ENCODE measurements at places on chromosomes 7 and 10. TPM values are rescaled to one million over a fixed set of nuclear protein-coding genes. Genes with fewer than 3 reads are reported as not detected.

The CALCR gene
- total RNA-seq, result 0.07 TPM

The NUTM2E gene
- 1.6 TPM for total RNA-seq

The EGR2 gene
- total RNA-seq, result 14.2 TPM

The SH2D4B gene
- total RNA-seq, result 0.09 TPM

DNA sequence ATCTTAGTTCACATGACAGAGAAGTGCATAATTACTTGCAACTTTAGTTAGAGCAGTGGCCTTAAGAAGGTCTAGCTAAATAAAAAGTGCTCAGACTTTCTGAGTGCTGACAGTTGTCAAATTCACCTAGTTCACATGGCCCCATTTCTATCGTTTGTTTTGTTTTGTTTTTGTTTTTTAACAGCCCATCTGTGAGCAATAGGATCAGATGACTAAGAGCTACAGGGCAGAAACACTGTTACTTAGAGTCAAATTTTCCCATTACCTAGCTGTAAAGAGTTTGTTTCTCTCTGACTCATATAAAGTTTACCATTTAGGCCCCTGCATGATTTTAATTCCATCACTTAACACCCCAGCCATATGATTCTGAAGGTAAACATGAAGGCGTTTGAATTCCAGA is 18.8 kb downstream of the CAV1 start:
- H3K4me3 ChIP-seq, result no peak overlapping the region
- H3K27me3 ChIP-seq, result no peaks in the 10 kb centered on the region
- H3K4me1 ChIP-seq, result peaks cover 5% of the 10 kb centered on the region
- no peaks in the 10 kb centered on the region for H3K36me3 ChIP-seq
- no peak overlapping the region for H3K27ac ChIP-seq

- H3K27me3 ChIP-seq, result no peaks in the 10 kb centered on the region
- H3K4me3 ChIP-seq, result no peak overlapping the region
- no peak for DNase-seq
- no peaks in the 10 kb centered on the region for H3K4me1 ChIP-seq
- no peaks in the 10 kb centered on the region for H3K36me3 ChIP-seq
- H3K27ac ChIP-seq, result no peak overlapping the region
Measured at GRCh38 chr10:60009710-60010383, 103.5 kb upstream of the CCDC6 start.

DNA sequence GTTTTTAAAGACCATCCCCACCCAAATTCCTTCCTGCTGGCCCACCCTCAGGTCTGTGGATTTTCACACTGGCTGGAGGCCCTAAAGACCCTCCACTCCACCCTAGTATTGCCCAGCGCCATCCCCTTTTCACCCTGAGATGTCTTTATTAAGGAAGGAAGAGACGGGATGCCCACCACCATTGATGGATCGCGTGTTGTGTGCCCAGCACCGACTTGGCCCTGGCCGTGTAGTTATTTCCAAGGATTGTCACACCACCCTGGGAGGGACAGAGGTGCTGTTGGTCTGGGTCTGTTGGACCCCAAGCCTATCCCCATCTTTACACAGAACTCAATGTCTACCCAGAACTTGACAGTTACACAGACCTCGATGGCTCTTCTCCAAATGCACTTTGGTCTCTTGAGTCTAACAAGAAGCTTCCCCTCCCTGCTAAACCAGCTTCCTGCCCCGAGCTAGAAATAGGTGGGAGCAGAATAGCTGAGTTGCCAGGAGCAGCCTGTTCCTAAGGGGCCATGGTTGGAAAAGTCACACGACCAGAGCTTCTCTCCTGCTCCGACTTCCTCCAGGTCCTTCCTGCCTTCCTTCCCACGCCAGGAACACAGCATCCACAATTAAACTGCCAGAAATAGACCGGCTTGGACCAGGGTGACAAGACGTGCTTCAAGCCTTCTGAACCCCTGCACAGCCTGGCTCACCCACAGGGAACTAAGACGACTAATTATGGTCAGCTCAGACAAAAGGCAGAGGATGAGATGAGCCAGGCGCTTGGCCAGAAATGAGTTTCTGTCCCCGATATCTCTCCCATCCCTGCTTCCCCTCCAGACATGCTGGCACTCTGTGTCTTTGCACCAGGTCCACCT is 139.5 kb upstream of the CHST15 start:
- H3K36me3 ChIP-seq, result peaks cover 7% of the 10 kb centered on the region
- H3K4me1 ChIP-seq, result no peaks in the 10 kb centered on the region
- no peak overlapping the region for H3K4me3 ChIP-seq
- no peaks in the 10 kb centered on the region for H3K27me3 ChIP-seq
- no peak overlapping the region for H3K27ac ChIP-seq

DNA sequence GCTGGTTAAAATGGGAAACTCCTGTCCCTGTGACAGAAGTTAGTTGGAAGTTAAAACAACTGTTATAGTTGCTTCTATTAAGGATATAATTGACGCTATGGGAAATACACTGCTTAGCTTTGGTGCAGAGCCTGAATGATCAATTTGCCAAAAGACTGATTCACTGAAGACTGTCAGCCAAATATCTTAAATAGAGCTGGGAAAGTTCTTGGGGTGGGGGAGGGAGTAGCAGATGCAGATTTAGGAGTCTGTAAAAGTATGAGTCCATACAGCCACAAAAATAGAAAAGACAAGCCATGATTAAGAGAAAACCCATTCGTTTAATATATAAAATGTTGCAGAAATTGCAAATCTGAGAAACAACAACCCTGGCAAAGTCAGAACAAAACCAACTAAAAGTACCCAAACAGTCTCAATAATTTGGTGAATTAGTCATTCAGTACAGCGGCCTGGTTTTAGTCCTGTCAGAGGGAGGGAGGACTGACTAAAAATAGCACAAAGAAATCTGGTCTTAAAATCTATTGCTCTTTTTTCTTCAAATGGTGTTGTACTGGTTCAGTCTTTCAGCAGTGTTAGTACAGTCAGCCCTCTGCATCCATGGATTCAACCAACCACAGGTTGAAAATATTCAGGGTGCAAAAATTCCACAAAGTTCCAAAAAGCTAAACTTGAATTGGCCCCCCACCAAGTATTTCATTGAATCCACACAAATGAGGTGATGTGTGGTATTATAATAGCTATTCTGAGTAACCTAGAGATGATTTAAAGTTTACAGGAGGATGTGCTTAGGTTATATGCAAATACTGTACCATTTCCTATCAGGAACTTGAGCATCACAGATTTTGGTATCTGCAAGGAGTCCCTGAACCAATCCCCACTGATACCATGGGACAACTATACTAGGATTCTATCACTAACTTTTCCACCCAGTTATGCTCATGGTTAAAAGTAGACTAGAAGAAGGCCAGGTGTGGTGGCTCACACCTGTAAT is 30.0 kb downstream of the STK17A start:
- H3K36me3 ChIP-seq, result peaks cover 12% of the 10 kb centered on the region
- H3K27me3 ChIP-seq, result no peaks in the 10 kb centered on the region
- no peak overlapping the region for H3K27ac ChIP-seq
- peaks cover 9% of the 10 kb centered on the region for H3K4me1 ChIP-seq

DNA sequence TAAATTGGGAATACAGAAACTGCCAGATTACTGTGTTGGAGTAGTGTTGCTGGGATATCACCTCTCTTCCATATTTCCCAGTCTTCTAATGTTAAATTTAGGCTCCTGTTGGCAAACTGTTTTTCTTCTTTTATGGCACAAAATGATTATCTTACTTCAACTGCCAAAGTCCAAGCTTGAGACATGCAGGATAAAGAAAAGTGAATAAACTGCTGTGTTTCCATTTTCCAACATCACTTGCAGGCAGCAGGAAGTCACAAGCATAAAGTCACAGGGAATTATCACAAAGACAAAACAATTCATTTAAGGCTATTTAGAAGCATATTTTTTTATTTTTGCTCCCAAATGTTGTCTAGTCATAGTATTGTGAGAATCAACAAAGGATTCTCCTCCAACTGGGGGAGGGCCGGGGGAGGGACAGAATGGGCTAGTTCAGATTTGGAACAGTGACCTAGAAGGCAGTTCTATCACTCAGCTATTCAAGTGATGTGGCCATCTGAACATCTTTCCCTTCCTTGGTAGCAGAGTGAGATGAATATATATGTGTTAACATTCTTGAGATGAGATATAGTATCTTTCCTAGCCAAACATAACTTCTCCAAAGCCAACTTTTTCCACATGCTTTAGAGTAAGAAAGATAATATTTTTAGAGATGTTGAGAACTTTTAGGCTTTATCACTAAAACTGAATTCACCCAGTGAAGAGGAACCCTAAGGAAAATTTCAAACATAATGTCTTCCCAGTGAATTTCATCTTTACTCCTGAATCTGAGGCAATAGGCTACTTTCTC is 364.7 kb downstream of the CTNNA3 start:
- no peaks in the 10 kb centered on the region for H3K27me3 ChIP-seq
- no peaks in the 10 kb centered on the region for H3K36me3 ChIP-seq
- no peak overlapping the region for H3K4me3 ChIP-seq
- peaks cover 4% of the 10 kb centered on the region for H3K4me1 ChIP-seq
- no peak for DNase-seq
- no peak overlapping the region for H3K27ac ChIP-seq

GRCh38 chr7:45146531-45147379 is 10.8 kb upstream of the RAMP3 start:
- peaks cover 10% of the 10 kb centered on the region for H3K27me3 ChIP-seq
- H3K4me3 ChIP-seq, result no peak overlapping the region
- DNase-seq, result no peak
- no peaks in the 10 kb centered on the region for H3K36me3 ChIP-seq
- peaks cover 5% of the 10 kb centered on the region for H3K4me1 ChIP-seq
- H3K27ac ChIP-seq, result no peak overlapping the region

GRCh38 chr10:131279516-131279915 is 32.0 kb downstream of the TCERG1L start:
- H3K4me3 ChIP-seq, result no peak overlapping the region
- H3K36me3 ChIP-seq, result no peaks in the 10 kb centered on the region
- H3K27me3 ChIP-seq, result no peaks in the 10 kb centered on the region
- DNase-seq, result no peak
- H3K27ac ChIP-seq, result no peak overlapping the region

DNA sequence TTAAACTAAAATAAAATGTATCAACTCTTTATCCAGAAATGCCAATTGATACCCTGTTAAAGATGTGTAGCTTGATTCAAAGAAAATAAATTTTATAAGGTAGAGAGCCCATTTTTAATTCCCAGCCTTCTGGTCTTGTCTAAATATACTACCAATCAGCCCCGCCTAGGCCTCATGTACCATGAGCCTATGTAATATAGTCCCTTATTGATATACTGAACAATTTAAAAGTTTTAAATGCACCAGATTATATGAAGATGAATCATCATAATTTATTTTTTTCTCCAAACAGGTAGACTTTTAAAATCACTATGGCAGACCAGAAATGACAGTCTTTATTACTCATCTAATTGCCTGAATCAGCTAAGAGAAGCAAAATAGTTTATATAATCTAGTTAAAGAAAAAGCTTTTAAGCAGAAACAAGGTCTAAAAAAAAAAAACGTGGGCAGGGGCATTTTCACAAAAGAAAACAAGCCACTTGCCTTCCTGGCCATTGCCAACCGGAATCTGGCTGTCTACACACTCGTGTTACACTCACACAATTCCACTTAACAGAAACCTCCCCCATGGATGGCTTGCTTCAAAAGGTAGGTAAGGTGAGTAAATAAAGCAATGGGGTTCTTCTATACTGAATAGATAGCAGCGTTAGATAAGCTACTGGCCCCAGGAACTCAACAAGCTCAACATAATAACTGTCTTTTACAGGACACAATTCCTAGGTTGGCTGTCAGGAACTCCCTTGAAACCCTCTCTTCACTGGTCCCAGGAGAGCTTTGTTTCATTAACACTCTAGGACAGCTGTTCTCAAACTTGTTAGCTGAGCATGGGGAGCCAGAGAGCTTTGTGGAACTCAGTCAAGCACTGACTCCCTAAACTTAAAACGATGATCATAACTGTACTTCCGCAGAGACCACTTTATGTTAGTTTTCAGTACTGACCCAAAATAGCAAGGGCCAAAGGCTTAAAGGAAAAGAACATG is 37.2 kb downstream of the RAPGEF5 start:
- no peaks in the 10 kb centered on the region for H3K27me3 ChIP-seq
- no peak overlapping the region for H3K27ac ChIP-seq
- H3K4me1 ChIP-seq, result no peaks in the 10 kb centered on the region
- H3K36me3 ChIP-seq, result no peaks in the 10 kb centered on the region

- H3K27me3 ChIP-seq, result no peaks in the 10 kb centered on the region
- H3K4me3 ChIP-seq, result no peak overlapping the region
- DNase-seq, result no peak
- no peaks in the 10 kb centered on the region for H3K4me1 ChIP-seq
Measured at GRCh38 chr10:126734967-126735366, 64.5 kb upstream of the C10orf90 start.

GRCh38 chr10:14588084-14588937 is 186.4 kb downstream of the FAM107B start:
- no peak overlapping the region for H3K27ac ChIP-seq
- DNase-seq, result no peak
- peaks cover 30% of the 10 kb centered on the region for H3K4me1 ChIP-seq
- H3K4me3 ChIP-seq, result no peak overlapping the region

All from neural crest cell (in vitro differentiated cells).